Left renal cortex interstitium (tissue), 4 donors: ENCODE measurements at places on chromosomes 2 and 18.

- DNase-seq: no peak
These were observed 8.6 kb upstream of the TMEM37 start for GRCh38 chr2:119423108-119423444.

- DNase-seq: no peak
These were observed 202.4 kb downstream of the ARL6IP6 start for GRCh38 chr2:152920846-152921245.

GRCh38 chr2:240739797-240740196 is 48.1 kb downstream of the AQP12A start:
- DNase-seq: no peak

DNA sequence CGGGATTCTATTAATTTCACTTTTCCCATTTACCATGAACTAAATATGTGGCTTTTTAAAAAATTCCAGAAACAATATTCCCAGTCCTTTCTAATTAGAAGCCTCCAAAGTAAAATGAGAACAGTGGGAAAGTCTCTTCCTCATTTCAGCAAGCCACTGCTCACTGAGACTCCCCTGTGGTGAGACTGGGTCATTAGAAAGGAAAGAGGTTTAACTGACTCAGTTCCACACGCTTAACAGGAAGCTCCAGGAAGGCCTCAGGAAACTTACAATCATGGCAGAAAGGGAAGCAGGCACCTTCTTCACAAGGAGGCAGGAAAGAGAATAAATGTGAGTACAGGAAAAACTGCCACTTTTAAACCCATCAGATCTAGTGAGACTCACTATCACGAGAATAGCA is 258.9 kb upstream of the CHAC2 start:
- DNase-seq: no peak

- no peak for DNase-seq
These were observed 208.4 kb downstream of the MGAT5 start for GRCh38 chr2:134462275-134462674.

DNA sequence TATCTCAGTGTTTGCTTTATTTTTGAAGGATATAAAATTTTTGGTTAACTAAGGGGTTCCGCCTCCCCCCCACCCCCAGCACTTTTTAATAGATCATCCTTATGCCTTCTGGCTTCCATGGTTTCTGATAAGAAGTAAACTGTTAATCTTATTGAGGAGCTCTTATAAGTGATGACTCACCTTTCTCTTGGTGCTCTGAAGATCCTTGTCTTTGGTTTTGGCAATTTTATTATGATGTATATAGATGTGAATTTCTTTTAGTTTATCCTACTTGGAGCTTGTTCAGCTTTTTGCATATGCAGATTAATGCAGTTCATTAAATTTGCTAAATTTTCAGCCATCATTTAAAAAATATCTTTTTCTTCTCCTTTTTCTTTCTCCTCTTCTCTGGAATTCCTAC is 91.7 kb upstream of the CTAGE1 start:
- DNase-seq: no peak

GRCh38 chr18:6729247-6730091 is at the start of gene ARHGAP28:
Gene ARHGAP28, plus strand, starts transcription at chr18:6729716. Its CDS starts 106 bp downstream, at chr18:6729822.
- DNase-seq: peak; percentile 90

DNA sequence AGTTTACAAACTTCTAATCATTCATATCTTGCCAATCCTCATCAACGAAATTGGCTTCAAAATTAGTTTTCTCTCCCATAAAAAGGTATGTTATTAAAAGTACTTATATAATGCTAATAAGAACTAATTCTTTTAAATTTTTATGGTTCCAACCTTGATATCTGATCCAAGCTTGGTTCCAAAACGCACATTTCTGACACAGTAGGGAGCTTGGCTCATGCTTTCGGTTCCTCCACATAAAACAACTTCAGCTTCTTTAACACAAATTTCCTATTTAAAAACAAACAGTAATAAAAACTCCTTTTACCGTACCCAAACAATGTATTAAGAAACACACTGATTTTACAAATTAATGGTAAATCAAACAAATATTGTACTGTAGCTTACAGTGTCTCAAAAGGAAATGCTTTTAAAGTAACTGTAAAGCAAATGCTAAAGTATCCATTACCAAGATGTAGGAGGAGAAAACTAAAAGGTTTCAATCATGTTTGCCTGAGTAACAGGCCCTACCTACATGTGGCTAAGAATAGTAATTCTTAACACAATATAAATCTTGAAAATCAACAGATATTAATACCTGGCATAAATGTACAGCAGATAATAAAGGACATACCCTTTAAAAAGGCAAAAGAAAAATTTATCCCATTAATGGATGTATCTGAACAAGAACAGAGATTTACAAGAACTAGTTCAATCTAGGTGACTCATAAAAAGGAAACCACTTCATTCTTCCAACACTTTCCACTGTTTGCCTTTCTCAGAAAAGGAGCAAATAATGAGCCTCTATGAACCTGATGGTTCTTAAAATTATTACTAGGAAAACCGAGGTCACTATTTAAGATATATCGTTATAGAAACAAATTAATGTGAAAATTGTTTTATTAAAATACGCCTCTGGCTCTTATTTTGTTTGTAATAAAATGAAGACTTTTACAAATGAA is 17.5 kb downstream of the ACAA2 start:
- no peak for DNase-seq

- no peak for DNase-seq
These were observed 67.1 kb downstream of the PMAIP1 start for GRCh38 chr18:59966913-59967312.

- DNase-seq: peak; percentile 19
These were observed 195.5 kb downstream of the L3MBTL4 start for GRCh38 chr18:6219116-6219717.

- DNase-seq: no peak
These were observed 50.3 kb upstream of the NFE2L2 start for GRCh38 chr2:177314722-177315264.

DNA sequence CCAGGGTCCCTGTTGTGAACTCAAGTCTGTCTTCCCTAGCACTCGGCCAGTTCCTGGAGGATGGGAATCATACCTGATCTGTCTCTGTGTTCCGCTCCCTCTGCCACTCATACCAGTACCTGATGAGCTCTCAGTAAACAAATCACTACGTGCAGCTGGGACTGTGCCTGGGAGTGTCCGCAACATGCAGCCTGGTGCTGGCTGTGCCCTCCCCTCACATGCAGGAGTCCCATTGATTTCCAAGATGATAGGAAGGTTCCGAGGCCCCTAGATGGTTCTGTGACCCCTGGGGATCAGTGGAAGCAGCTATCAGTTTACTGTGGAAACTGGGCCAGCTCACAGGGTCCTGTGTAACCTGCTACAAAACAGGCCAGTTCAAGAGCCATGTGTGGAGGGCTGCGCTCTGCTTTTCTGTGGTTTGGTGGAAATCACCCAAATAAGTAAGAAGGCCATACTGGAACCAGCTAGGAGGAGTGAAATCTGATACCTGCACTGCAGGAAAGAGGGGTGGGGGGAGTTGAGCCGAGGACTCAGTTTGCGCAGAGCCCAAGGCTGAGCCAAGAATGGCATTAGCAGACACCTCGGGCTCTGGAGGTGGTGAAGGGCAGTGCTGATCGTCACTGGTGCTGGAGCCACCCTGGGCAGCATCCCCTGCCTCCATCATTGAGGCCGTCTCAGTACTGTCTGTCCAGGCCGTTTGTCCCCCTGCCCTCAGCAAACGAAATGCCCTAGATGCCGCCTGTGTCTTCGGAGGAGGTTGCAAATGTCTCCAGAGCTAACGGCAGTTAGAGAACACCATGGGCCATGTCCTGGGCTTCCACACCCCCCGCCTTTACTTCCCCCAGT is 93.3 kb downstream of the KLHL29 start:
- DNase-seq: no peak

DNA sequence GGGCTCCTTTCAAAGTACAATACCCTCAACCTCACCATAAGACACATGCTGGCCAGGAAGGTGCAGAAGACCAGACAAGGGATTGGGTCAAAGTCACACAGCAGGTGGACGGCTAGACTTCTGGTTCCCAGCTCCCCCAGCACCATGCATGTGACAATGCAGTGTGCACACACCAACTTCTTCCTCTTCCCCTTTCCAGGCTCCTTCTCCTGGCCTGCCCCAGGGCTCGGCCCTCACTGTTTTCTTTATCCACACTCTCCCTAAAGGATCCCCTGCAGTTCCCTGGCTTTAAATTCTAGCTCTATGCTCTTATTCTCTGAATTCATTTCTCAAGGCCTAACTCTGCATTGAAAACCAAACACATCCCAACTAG is 82.3 kb downstream of the LOXHD1 start:
- no peak for DNase-seq
